ENCODE measurements at places on chromosomes 3 and 15. TPM values are rescaled to one million over a fixed set of nuclear protein-coding genes. Genes with fewer than 3 reads are reported as not detected.

The GMPPB gene
- total RNA-seq, result 9.3 TPM

The HDC gene
- 0.42 TPM for total RNA-seq

The PGBD4 gene
- total RNA-seq, result 1.4 TPM

The HMCES gene
- total RNA-seq, result 37.4 TPM

The DTWD1 gene
- 14.6 TPM for total RNA-seq

The RARRES1 gene
- 0.97 TPM for total RNA-seq

The OR5H6 gene
- total RNA-seq, result not detected

The SAMD7 gene
- not detected for total RNA-seq

The BFSP2 gene
- total RNA-seq, result not detected

The SLC35G2 gene
- total RNA-seq, result 2.1 TPM

The SPTBN5 gene
- total RNA-seq, result 0.37 TPM

The MYRIP gene
- 2.6 TPM for total RNA-seq

The TMEM266 gene
- 7.9 TPM for total RNA-seq

The CPNE9 gene
- total RNA-seq, result not detected

The GOLGA6D gene
- not detected for total RNA-seq

The SLC9A9 gene
- total RNA-seq, result 3.0 TPM

The ZNF717 gene
- 3.8 TPM for total RNA-seq

The CA12 gene
- 0.16 TPM for total RNA-seq

The ATP13A5 gene
- total RNA-seq, result not detected

The PLSCR5 gene
- not detected for total RNA-seq

The ANXA2 gene
- total RNA-seq, result 466 TPM

The GOLGA6L9 gene
- total RNA-seq, result 0.87 TPM

The DPPA2 gene
- total RNA-seq, result not detected

The TM4SF4 gene
- not detected for total RNA-seq

The RBMS3 gene
- 34.5 TPM for total RNA-seq

The HRG gene
- total RNA-seq, result not detected

The MEGF11 gene
- total RNA-seq, result not detected

The LZTFL1 gene
- total RNA-seq, result 4.2 TPM
